ENCODE measurements at places on chromosomes 2 and 18. TPM values are rescaled to one million over a fixed set of nuclear protein-coding genes. Genes with fewer than 3 reads are reported as not detected.
A peak's percentile ranks its signal among the peaks of the same experiment; 100 is the strongest.

ABCG8 gene
- total RNA-seq, result 31.5 TPM

BMP10 gene
- total RNA-seq, result not detected

PTPRM gene
- total RNA-seq, result 39.6 TPM

TUBA3E gene
- not detected for total RNA-seq

DNA sequence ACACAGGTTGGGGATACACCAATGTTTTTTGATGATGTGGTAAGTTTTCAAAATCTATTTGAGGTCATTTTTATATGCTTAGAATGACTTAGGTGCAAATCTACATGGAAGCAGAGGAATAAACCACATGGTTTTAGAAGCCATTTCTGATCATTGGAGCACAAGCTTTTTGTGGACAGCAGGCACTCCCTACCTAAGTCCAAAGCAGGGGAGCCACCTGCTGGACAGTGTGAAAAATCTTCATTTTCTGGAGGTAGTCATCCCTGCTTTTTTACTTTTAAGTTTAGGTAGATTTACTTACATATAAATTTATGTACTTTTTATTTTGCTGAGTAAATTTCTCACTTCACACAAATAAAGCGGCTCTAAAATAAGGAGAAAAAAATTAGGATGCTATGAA lies 323.2 kb downstream of the PLCL1 start:
- H3K36me3 ChIP-seq, result no peaks in the 10 kb centered on the region
- H3K4me3 ChIP-seq, result no peak overlapping the region
- no peak overlapping the region for H3K27ac ChIP-seq
- no peaks in the 10 kb centered on the region for H3K27me3 ChIP-seq

REV1 gene
- total RNA-seq, result 86.6 TPM

BOD1L2 gene
- total RNA-seq, result not detected

GRCh38 chr2:179974761-179975160 lies 32.3 kb downstream of the CWC22 start:
- no peaks in the 10 kb centered on the region for H3K36me3 ChIP-seq
- DNase-seq, result no peak
- H3K27me3 ChIP-seq, result no peaks in the 10 kb centered on the region

EHD3 gene
- total RNA-seq, result 2.7 TPM

- DNase-seq, result no peak
- H3K27ac ChIP-seq, result no peak overlapping the region
- H3K4me1 ChIP-seq, result no peaks in the 10 kb centered on the region
- no peak overlapping the region for H3K4me3 ChIP-seq
These were observed 431.2 kb upstream of the GYPC start for GRCh38 chr2:126224776-126225175.

CD207 gene
- not detected for total RNA-seq

CRYBA2 gene
- 2.4 TPM for total RNA-seq

SERPINB11 gene
- total RNA-seq, result not detected

- DNase-seq, result no peak
- no peak overlapping the region for H3K27ac ChIP-seq
- H3K36me3 ChIP-seq, result no peaks in the 10 kb centered on the region
- H3K27me3 ChIP-seq, result no peaks in the 10 kb centered on the region
- H3K4me3 ChIP-seq, result no peak overlapping the region
These were observed 9.4 kb downstream of the GPD2 start for GRCh38 chr2:156445296-156446220.

ARHGEF33 gene
- total RNA-seq, result 0.18 TPM

DNA sequence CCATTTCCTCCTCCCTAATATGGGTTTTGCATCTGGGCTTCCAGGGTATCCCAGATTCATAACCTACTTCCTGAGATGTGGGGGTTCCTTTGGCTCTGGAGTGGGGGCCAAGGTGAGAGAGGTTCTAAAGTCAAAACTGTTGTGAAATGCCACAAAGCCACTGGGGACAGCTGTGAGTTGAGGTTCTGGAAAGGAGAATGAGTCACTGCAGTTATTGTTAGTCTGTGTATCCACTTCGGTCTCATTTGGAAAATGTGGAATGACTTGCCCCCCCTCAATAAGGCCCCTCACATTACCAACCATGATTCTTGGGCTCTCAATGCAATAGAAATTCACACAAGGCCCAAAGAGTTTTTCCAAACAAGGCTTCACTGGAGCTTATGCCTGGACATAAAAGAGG lies 51.1 kb upstream of the LGALSL start:
- H3K27ac ChIP-seq, result peak overlapping the region; percentile 87
- H3K36me3 ChIP-seq, result no peaks in the 10 kb centered on the region
- no peak for DNase-seq

RND3 gene
- 40.8 TPM for total RNA-seq

DNA sequence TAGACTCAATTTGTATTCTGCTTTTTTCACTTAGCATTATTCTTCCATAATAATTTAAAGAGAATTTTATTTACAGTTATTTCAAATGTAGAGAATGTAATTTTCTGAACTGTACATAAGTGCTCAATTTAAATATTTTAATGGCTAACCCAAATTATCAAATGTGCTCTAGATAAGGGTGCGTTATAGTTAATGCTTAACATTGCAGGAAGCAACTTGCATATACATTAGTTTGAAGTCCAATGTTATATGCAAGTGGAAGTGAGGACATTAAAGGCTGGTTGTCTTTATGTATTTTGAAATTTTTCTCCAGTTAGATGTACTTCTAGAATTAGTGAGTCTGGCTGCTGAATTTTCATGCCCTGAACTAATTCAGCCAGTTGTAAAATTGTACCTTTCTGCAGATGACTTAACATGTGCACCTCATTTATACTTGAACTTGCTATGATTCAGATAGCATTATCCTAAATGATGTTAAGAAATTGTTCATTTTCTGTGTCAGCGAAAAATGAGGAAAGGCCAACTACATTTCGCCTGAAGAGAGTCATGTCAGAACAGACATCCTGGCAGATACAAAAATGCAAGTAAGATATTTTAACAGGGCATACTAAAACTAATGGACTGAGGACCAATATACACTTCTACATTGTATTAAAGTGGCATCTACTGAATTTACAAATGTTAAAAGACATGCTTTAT lies 59.2 kb upstream of the GAREM1 start:
- no peak for DNase-seq
- no peak overlapping the region for H3K4me3 ChIP-seq
- H3K36me3 ChIP-seq, result no peaks in the 10 kb centered on the region
- no peak overlapping the region for H3K27ac ChIP-seq

GRCh38 chr18:60146220-60146960 lies 226.2 kb downstream of the MC4R start:
- no peak for DNase-seq
- no peaks in the 10 kb centered on the region for H3K36me3 ChIP-seq
- no peaks in the 10 kb centered on the region for H3K27me3 ChIP-seq
- no peak overlapping the region for H3K27ac ChIP-seq

MOGAT1 gene
- total RNA-seq, result not detected

GRCh38 chr2:210072922-210073509 lies 70.6 kb downstream of the RPE start:
- no peaks in the 10 kb centered on the region for H3K4me1 ChIP-seq
- no peak for DNase-seq
- H3K36me3 ChIP-seq, result no peaks in the 10 kb centered on the region
- no peak overlapping the region for H3K4me3 ChIP-seq
- H3K27me3 ChIP-seq, result no peaks in the 10 kb centered on the region
- H3K27ac ChIP-seq, result no peak overlapping the region

DNA sequence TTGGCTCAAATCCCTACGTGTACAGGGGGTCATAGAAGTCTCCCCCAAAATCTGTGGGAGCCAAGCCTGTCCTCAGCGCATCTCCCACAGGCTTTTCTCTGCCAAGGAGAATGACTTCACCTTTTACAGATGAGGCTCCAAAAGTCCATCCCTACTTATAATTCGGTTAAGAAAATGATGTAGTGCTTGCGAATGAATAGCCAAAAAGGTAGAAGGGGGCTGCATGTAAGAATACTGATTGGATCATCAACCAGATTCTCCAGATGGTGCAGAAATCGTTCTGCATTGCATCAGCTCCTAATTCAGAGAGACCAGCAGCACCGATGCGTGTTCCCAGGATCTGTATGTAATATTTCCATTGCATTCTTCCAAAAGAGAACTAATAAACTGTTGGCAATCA lies 91.9 kb downstream of the EPHA4 start:
- H3K27ac ChIP-seq, result no peak overlapping the region
- no peaks in the 10 kb centered on the region for H3K4me1 ChIP-seq
- H3K27me3 ChIP-seq, result no peaks in the 10 kb centered on the region
- no peak overlapping the region for H3K4me3 ChIP-seq

GRCh38 chr2:85719609-85720240 lies 25.6 kb downstream of the GNLY start:
- no peak for DNase-seq
- no peak overlapping the region for H3K4me3 ChIP-seq
- no peaks in the 10 kb centered on the region for H3K36me3 ChIP-seq
- no peaks in the 10 kb centered on the region for H3K27me3 ChIP-seq
- no peak overlapping the region for H3K27ac ChIP-seq

SIX3 gene
- not detected for total RNA-seq

DNA sequence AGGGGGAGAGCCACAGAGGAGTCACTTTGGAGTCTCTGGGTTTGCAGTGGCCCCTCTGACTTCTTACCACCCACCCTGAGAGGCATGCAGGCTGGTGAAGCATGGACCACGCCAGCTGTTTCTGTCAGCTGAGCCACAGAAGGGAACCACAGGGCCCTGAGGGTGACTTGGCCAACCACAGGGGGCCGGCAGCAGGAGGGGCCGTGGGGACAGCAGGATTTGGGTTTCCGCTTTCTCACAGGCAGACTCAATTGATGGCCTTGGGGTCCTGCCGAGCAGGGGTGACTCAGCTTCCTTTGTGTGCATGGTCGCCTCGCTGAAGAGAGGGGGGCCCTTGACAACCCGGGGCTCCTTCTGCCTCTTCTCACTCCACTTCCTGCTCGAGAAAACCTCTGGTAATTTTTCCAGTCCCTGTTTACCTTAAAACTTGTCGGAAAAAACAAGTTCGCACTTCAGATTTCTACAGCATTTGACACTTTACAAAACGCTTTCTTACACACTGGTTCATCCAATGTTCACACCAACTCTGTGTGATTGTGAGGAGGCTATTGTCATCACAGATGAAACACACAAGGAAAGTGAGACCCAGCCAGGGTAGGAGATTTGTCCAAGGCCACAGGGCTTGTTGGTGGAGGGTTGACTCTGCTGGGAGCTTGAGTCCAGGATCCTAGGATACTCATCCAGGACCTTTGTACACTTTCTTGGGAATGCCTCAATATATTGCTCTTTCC lies 311.2 kb downstream of the LPIN1 start:
- DNase-seq, result peak; percentile 70
- H3K4me3 ChIP-seq, result no peak overlapping the region
- H3K36me3 ChIP-seq, result no peaks in the 10 kb centered on the region
- peaks cover 6% of the 10 kb centered on the region for H3K4me1 ChIP-seq
- H3K27me3 ChIP-seq, result no peaks in the 10 kb centered on the region

- H3K4me1 ChIP-seq, result no peaks in the 10 kb centered on the region
- H3K27ac ChIP-seq, result no peak overlapping the region
These were observed 528.3 kb downstream of the PARD3B start for GRCh38 chr2:205073433-205074020.

DNA sequence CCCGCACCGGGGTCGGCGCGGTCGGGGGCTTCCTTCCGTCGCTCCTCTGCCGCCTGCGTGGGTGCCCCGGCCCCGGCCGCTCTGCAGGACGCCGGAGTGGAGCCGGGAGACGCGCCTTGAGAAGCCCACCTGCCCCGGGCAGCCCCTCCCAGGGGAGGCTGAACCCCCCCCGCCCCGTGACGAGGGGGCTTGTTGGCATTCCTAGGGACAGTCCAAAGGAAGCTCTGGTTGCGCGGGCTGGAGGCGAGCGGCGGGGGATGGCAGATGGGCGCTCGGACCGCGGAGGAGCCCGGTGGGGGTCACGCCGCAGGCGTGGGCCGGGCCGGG lies 133.5 kb upstream of the MGAT5 start:
- H3K4me1 ChIP-seq, result peaks cover 44% of the 10 kb centered on the region
- H3K4me3 ChIP-seq, result peak overlapping the region; percentile 79
- no peaks in the 10 kb centered on the region for H3K36me3 ChIP-seq
- DNase-seq, result no peak

DNA sequence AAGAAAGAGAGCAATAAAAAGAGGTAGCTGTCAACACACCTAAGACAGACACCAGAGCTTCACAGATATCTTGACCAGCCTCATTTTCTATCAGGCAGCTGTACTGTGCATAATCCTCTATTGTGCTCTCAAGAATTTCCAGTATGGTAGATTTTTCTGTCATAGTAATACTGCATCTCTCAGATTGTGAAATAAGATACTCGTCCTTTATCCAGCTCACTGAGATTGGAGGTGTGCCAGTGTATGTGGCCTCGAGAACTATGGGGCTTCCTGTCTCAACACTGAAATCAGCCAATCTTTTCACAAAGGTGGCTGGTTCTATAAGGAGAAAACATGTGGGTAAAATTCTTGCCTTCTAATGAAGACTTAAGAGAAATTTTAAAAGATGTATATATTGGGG lies 88.9 kb downstream of the TTN start:
- no peak overlapping the region for H3K4me3 ChIP-seq
- no peak overlapping the region for H3K27ac ChIP-seq
- H3K4me1 ChIP-seq, result no peaks in the 10 kb centered on the region
- no peaks in the 10 kb centered on the region for H3K27me3 ChIP-seq
- H3K36me3 ChIP-seq, result no peaks in the 10 kb centered on the region

DNA sequence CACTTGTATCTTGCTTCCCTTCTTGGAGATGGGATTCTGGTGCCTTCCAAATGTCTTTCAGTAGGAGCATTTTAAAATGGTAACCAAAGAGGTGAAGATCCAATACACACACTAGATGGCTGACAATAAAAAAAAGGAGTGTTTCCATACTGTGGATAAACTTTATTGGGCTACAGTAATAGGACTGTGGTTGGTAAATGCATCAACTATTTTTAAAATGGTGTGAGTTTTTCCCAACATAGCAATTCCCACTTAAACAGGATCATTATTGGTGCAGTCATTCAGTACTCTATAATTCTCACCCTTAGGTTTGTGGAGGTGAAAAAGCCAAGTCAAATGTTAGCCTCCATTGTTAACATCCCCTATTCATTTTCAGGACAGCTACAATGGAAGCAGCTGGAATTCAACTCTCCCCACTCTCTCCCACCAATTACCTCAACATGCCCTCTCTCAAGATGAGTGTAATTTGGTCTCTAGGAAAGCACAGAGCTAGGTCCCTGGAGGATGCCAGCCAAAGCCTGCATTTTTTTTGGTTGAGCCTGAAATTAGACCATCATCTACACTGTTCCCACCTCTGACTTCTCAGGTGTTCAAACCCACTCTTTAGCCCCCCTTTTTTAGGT lies 273.3 kb downstream of the TCF4 start:
- H3K4me3 ChIP-seq, result no peak overlapping the region
- DNase-seq, result no peak
- no peaks in the 10 kb centered on the region for H3K27me3 ChIP-seq
- no peaks in the 10 kb centered on the region for H3K36me3 ChIP-seq
- H3K27ac ChIP-seq, result no peak overlapping the region

- H3K36me3 ChIP-seq, result no peaks in the 10 kb centered on the region
- H3K4me3 ChIP-seq, result no peak overlapping the region
- DNase-seq, result no peak
- no peaks in the 10 kb centered on the region for H3K27me3 ChIP-seq
- no peak overlapping the region for H3K27ac ChIP-seq
These were observed 15.9 kb downstream of the NEURL3 start for GRCh38 chr2:96489261-96489660.

CROCC2 gene
- total RNA-seq, result 0.83 TPM

- H3K4me1 ChIP-seq, result no peaks in the 10 kb centered on the region
- no peaks in the 10 kb centered on the region for H3K36me3 ChIP-seq
- H3K27me3 ChIP-seq, result no peaks in the 10 kb centered on the region
- no peak overlapping the region for H3K4me3 ChIP-seq
These were observed 14.7 kb downstream of the DAW1 start for GRCh38 chr2:227886149-227886548.
